Left kidney (tissue), 8 donors: ENCODE measurements at places on chromosomes 4 and X. TPM values are rescaled to one million over a fixed set of nuclear protein-coding genes. Genes with fewer than 3 reads are reported as not detected.

UGT2B15 gene
- 0.07 TPM for polyA plus RNA-seq

SLC26A1 gene
- polyA plus RNA-seq: 10.0 TPM

CCDC149 gene
- polyA plus RNA-seq: 19.7 TPM

ZFYVE28 gene
- polyA plus RNA-seq: 2.7 TPM

RBMX2 gene
- polyA plus RNA-seq: 35.9 TPM
